ENCODE measurements at places on chromosomes 7 and 10. TPM values are rescaled to one million over a fixed set of nuclear protein-coding genes. Genes with fewer than 3 reads are reported as not detected.

- no peak for DNase-seq
Measured at GRCh38 chr10:123146013-123146893, 1.7 kb upstream of the HMX2 start.

GIMAP5 gene
- not detected for polyA plus RNA-seq

DNA sequence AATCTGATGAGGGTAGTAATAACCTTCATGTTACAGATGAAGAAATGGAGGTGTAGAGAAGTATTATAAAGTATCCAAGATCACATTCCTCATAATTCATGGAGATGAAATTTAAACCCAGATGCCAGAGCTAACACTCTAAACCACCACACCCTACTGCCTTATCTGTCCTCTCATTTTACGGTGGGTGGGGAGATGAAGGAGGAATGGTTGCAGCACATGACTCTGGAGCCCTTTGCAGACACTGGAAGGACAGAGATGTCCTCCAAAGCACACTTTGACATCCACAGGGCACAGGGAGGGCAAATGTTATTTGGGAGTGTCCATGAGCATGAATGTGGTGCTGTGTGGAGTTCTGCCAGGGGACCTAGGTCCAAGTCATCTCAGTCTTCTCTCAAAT lies 1.1 kb downstream of the PLEKHS1 start:
- DNase-seq: no peak

- DNase-seq: no peak
Measured at GRCh38 chr7:100572281-100572948, 1.3 kb downstream of the SAP25 start.

- DNase-seq: no peak
Measured at GRCh38 chr10:132068431-132069121, 2.8 kb downstream of the JAKMIP3 start.

- DNase-seq: peak; percentile 73
Measured at GRCh38 chr7:81956520-81956919, 186.7 kb upstream of the HGF start.

DNA sequence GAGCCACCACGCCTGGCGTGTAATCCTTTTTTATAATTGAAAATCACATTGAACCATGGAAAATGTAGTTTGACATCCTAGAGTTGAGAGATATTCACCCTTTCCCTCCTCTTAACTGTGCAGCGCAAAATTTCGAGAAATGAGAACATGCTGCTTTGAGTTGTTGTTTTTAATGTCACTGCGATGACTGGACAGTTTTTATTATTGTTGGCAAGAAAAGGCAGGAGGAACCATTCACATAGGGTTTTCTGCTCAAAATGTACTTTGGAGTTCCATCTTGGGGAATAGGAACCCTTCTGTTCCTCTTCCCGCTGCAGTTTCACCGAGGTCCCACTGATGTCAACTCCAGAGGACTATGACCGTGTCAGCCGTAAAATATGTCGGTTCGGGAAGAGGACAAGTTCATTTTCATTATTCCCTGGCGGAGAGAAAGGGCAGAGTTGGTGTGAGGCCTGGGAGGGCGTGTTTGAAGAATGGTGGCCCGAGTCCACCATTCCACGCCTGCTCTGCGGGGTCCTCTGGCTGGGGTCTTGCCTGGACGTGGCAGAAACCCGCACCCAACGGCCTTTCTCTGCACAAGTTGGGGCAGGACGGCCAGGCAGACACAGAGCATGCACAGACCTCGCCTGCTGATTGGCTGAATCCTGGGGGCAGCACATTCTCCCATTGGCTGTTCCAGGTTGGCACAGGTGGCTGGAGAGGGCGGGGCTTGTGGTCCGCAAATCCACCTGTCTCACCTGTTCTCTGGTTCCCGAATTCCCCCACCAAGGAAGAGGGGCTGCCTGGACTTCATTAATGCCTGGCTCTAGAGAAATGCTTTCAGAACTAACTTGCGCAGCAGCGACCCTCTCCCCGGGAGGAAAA lies 105.1 kb upstream of the TCF7L2 start:
- DNase-seq: no peak

ADAM22 gene
- 0.03 TPM for polyA plus RNA-seq

GRCh38 chr7:35894721-35895120 lies 93.9 kb downstream of the SEPTIN7 start:
- no peak for DNase-seq

DNA sequence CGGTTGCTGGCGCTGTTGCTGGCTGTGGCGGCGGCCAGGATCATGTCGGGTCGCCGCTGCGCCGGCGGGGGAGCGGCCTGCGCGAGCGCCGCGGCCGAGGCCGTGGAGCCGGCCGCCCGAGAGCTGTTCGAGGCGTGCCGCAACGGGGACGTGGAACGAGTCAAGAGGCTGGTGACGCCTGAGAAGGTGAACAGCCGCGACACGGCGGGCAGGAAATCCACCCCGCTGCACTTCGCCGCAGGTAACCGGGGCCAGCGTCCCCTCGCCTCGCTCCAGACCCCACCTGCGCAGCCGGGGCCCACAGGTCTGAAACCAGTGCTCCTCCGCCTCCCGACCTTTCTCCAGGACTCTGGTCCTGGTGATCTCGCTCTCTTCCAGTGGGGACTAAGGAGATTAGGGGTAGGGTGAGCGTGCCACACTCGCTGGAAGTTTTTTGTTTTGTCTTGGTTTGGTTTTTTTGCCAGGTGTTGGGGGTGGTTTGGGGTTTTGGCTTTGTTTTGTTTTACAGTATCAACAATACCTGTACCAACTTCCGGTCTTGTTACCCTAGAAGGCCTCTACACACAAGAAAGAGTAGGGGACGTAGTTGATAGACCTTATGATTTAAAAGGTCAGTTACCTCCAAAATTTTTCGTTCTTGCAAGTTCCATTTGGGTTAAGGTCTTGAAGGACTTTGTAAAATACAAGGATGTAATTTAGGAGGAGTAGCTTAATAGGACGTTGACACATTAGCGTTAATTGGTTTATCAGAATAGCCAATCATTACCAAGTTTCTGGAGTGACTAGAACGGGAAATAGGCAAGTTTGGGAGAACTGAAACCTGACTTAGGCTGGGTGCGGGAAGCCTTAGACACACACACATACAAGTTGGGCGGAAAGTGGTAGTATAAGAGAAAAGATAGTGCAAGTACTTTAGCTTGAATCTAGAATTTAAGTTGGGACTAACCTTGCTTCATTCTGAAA lies 704 bp downstream of the TNKS2 start:
- DNase-seq: peak; percentile 50

DNA sequence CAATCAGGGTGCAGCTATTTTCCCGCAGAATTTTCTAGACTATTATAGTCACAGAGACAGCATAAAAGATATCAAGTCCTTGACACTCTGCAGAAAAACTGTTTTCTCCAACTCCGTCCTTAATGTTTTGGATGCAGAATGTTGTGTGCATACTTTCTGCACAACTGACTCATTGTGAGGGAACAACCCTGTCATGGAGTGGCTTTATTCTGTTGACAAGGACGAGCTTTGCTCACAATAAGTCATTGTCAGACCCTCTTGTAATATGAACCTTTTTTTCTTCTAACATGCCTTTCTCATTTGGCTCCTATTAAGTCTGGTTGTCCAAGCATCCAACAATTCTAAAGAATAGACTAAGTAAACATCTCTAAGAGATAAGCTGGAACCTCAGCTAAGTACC lies 17.3 kb downstream of the ABCB4 start:
- no peak for DNase-seq

DNA sequence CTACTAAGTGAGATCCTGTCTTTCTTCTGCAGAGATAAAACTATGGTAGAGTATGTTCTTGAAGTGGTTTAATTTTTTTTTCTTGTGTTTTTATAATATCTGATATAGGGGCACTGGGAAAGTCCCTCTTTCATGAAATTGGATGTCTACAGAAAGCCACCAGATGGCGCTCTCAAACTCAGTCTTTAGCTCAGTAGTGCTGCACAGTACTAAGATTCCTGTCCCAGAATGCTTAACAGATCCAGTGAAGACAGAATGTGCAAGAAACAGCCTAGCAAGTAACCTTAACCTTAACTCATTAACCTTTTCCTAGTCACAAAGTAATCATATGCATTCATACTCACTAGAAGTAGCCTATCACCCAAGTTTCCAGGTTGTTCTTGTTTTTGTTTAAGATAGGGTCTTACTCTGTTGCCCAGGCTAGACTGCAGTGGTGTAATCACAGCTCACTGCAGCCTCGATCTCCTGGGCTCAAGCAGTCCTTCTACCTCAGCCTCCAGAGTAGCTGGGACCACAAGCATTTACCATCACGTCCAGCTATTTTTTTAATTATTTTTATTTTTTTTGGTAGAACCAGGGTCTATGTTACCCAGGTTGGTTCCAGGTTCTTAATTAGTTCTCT lies 56.7 kb downstream of the IDE start:
- peak; percentile 80 for DNase-seq

DNA sequence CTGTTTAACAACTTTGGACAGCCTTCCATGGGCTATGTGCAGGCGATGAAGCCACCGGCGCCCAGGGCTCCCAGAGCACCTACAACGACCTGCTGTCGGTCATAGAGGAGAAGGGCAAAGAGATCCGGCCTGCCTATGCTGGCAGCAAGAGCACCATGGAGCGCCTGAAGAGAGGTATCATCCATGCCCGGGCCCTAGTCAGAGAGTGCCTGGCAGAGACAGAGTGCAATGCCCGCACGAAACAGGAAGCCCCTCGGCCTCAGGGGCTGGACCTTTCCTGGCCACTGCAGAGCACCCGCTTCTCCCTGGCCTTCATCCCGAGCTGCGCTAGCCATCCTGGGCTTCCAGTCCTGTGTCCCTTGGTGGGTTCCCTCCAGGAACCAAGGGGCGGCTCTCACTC lies 497.0 kb upstream of the PHF14 start:
- DNase-seq: no peak

DNA sequence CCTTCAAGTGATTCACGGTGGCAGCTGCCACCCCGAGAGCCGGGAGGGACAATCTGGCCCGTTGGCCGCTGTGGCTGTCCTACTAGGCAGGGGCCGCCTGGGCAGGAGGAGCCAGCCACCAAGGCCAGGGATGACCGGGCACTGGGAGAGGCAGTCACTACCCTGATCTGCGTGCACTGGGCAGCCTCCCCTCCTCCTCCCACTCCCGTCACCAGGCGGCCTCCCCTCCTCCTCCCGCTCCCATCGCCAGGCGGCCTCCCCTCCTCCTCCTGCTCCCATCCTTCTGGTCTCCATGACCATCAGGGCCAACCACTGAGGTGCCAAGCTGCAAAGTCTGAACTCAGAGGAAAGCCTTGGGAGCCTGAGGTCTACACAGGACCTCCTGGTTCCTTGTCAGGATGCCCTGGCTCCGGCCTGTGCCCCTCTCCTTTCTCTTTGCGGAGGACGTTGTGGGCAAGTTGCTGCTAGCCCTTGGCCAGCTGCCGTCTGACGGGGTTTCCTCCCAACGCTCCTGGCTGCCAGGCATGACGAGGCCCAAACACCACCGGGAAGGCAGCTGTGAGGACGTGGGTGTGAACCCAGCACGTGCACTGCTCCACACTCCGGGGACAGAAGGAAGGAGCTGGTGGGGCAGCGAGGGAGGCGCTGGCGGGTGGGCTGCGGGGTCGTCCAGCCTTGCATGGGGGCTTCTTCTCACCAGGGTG lies 131.1 kb downstream of the WDR37 start:
- no peak for DNase-seq

CNNM1 gene
- polyA plus RNA-seq: 0.32 TPM

H2BK1 gene
- polyA plus RNA-seq: not detected

DNA sequence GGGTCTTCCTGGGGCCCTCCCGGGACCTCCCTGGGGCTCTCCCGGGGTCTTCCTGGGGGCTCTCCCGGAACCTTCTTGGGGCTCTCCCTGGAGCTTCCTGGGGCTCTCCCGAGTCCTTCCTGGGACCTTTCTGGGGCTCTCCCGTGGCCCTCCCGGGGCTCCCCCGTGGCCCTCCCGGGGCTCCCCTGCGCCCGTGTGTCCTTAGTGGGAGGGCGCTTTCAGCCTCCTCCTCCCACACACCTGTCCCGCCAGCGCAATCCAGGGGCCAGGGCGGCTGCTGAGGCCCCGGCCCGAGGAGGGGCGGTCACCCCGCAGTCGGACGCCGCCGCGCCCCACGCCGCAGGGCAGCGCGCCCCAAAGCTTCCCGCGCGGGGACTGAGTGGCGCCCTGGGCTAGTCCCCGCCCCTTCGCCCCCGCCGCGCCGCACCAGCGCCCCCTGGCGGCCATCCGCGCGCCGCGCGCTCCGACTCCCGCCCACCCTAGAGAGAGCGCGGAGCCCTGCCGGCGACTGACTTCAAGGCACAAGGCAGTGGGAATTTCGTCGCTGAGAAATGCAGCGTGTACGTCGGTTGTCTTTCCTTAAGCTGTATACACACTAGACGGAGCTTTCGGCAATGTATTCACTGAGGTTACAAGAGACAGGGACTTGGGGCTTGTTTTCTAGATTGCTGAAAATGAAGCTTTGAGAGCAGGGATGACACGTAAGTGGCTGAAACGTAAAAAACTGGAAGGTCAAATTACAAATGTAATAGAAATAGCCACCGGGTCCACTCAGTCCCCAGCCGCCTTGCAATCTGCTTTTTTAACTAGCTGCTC lies 47.1 kb downstream of the INSIG1 start:
- DNase-seq: peak; percentile 64

GJD4 gene
- not detected for polyA plus RNA-seq

DNA sequence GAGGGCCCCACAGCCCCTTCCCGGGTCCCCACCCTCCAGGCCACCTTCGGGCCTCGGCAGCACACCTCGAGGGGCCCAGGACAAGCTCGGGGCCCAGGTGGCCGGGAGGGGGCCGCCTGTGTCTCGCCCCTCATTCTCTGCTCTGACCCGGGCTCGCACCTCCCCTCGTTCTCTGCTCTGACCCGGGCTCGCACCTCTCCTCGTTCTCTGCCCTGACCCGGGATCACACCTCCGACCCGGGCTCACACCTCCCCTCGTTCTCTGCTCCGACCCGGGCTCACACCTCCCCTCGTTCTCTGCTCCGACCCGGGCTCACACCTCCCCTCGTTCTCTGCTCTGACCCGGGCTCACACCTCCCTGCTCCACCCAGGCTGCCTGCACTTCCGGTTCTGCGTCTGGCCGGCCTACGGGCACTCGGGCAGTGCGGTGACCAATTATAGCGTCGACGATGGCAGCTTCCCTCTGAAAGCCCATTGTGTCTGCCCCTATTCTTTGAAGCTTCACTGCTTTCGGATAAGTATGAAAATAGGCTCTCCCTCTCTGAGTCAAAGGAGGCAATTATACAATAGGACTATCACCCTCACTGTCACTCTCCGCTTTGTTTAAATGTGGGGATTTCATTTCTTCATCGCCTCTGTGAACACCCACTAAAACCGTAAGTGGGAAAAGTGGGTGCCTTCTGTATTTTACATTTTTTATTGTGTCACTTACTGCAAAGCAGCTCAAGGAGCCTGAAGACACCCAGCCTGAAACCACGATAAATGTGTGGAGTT lies 457.4 kb downstream of the DNAJB6 start:
- no peak for DNase-seq
